ENCODE measurements at places on chromosomes 12 and 14.

DNA sequence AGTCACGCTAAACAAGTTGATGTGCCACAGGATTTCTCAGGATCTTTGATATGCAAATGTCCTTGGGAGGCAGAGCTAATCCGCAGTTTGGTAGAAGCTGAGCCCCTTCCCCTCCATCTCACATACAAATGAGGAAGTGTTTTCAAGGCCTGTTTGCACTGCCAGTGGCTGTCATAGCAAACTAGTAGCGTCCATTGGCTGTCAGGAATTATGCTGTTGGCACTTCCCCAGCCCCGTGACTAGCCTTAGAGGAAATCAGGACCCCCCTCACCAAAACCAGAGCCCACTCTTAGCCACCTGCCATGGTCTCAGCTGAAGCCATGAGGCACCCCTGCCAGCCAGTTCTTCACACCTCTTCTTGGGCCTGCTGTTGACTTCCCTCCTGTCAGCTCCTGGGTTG is 253.9 kb downstream of the CACNA1C start:
- no peak for DNase-seq

GRCh38 chr12:121181181-121181580 is 28.7 kb upstream of the P2RX4 start:
- peak; percentile 20 for DNase-seq

- DNase-seq = no peak
Measured at GRCh38 chr12:3896801-3897351, 23.7 kb upstream of the PARP11 start.

DNA sequence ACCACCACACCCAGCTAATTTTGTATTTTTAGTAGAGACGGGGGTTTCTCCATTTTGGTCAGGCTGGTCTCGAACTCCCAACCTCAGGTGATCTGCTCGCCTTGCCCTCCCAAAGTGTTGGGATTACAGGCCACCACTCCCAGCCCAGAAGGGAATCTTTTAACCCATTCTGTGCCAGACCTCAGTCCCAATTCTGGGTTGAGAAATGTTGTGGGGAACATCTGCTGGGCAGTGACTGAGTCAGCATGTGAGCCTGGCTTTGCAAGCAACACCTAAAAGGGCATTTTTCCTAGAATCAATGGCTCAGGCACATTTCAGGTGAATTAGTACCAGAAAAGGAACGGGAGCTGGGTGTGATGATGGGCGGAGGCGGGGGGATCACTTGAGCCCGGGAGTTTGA is 7.6 kb upstream of the SPATS2 start:
- DNase-seq = no peak

DNA sequence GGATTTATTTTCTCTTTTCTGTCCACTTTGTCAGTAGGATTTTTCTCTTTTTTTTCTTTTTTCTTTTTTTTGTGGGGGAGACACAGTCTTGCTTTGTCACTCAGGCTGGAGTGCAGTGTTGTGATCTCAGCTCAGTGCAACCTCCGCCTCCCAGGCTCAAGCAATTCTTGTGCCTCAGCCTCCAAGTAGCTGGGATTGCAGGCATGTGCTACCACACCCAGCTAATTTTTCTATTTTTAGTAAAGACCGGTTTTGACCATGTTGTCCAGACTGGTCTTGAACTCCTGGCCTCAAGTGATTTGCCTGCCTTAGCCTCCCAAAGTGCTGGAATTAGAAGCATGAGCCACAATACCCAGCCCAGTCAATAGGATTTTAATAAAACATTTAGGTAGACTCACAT is 21.0 kb upstream of the TBK1 start:
- no peak for DNase-seq

DNA sequence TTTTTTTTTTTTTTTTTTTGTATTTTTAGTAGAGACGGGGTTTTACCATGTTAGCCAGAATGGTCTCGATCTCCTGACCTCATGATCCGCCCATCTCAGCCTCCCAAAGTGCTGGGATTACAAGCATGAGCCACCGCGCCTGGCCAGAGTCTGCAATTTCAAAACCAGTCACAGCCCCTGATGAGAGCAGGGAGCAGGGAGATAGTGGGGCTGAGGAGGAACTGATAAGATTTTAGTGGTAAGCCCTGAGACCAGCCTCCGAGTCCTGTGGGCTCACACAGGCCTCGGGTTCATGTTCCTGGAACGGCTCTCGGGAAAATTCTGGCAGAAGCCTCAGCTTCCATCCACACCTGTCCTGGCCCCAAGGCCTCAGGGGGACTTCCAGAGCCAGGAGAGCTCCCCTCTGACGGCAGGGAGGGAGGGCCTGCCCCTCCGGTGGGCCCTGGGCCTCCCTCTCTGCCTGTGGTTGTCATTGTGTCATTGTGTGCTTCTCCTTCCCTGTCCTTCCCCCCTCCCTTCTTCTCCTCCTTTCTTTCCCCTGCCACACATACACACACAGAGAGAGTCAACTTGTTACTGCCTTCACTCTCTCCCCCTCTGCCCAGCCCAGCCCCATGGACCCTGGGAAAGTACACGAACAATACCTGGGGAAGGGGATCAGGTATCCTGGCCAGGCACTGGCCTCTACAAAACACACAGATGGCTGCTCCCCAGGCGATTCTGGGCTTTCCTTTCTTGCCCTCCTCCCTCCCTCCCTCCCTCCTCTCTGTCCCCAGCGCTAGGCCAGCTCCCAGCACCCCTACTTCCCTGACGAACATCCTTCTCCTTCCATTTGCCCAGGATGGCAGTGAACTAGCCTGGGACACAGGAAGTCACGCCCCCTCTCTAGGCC is 294.1 kb downstream of the DPF3 start:
- no peak for DNase-seq
